NCI-H748 treated with DMSO at 0.1 percent for 48 hours (cell line): ENCODE measurements at places on chromosomes 7 and 10.

DNA sequence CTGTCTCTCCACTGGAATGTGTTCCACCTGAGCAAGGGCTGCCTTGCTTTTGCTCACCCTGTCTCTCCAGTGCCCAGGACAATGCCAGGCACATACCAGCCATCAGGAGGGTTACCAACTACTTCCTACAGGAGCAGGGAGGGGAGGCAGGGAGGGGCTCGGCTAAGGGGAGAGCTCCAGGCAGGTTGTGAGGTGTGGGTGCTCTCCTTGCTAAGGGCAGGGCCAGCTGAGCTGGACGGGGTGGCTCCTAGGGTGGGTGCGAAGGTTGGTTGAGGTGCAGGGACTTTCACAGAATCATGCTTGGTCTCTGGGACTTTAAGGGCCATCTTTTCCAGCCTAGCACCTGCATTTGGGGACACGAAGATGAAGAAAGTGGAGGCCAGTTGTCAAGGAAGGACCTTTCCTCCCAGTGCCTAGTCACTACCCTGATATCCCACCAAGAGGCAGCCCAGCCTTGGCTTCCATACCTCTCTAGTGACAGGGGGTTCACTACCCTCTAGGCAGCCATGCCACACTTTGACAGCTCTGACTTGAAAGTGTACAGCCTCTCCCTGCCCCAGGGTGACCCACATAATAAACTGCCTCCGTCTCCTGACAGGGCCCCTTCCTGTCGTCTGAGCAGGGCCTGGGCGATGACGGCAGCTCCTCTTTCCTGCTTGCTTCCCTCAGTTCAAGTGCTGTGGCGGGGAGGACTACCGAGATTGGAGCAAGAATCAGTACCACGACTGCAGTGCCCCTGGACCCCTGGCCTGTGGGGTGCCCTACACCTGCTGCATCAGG, 46.5 kb downstream of the TSPAN15 start:
- DNase-seq = no peak

DNA sequence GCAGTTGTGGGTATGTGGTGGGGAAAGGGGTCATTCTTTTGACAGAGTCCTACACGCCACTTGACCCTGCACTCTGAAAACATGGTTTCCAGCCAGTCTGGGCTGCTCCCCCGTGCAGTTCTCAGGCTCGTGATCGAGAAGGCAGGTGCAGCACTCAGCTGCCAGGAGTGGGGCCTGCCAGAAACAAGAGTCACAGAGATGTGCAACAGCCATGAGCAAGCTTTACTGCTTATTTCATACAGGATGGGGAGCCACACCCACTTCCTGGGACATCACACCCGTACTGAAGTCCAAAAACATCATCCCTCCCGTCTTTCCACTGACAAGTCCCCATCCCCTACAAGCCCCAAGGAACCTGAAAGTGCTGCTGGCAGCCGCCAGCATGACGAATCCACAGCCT, 9.3 kb downstream of the ATG9B start:
- DNase-seq = no peak

GRCh38 chr7:78141522-78142281, 343.1 kb downstream of the PHTF2 start:
- DNase-seq = no peak

DNA sequence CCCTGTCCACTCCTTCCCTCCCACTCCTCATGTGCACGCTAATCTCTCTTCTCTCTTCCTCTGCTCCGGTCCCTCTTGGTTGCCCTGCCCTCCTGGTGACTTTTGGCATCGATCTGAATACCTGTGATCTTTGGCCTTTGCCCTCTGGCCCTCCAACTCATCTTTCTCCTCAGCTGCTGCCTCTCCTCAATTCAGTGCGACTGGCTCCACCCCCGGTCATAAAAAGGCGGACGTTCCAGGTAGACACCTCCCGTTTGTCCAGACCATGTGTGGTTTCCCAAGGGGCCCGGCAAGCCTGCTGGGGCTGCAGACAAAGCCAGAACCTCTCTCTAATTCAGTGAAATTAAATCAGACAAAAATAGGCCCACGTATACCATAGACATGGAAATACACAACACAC, 96.8 kb downstream of the COL13A1 start:
- DNase-seq = no peak

DNA sequence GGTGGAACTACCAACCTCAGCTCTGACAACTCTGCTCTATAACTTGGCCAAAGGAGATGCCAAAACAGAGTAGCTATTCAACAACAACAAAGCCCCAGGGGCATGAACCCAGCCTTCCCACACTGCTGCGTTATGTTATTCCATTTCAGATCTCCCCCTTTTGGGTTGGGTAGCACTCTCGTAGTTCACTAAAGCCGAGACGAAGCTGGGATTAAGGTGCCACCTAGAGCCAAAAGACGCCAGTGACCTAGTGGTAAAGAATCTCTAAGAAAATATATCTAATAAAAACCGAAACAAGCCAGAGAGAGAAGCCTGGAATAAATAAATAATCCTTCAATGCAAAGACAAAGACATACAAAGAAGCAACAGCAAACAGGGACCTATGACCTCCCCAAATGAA, 217.3 kb downstream of the HERPUD2 start:
- DNase-seq = no peak

DNA sequence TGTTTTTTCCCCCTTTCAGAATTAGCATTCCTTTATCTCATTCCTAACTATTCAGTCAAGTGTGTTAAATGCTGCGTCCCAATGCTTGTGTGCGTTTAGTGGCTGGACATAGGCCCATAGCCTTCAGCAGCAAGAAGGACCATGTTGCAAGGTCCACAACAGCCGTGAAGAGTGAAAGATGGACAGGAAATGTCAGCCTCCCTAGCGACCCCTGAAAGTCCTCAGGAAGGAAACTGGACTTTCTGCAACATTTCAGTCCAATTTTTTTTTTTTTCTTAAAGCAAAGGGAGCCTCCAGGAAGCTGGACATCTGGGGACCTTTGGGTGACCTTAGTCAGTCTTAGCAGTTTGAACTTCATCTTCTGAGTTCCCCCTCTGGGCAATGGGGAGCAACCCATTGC, 550.7 kb upstream of the MGMT start:
- DNase-seq = no peak
